ENCODE measurements at places on chromosomes 11 and 22. TPM values are rescaled to one million over a fixed set of nuclear protein-coding genes. Genes with fewer than 3 reads are reported as not detected.

NLRP14 gene
- 0.49 TPM for total RNA-seq

RFPL2 gene
- 0.61 TPM for total RNA-seq

MAPK8IP1 gene
- 10.1 TPM for total RNA-seq

CABP4 gene
- total RNA-seq, result not detected

KRTAP5-8 gene
- total RNA-seq, result not detected

GRCh38 chr11:26286472-26287066 lies 45.4 kb upstream of the ANO3 start:
- no peak for DNase-seq

- no peak for DNase-seq
Observed at GRCh38 chr11:123221096-123221561, 26.1 kb upstream of the CLMP start.

DNA sequence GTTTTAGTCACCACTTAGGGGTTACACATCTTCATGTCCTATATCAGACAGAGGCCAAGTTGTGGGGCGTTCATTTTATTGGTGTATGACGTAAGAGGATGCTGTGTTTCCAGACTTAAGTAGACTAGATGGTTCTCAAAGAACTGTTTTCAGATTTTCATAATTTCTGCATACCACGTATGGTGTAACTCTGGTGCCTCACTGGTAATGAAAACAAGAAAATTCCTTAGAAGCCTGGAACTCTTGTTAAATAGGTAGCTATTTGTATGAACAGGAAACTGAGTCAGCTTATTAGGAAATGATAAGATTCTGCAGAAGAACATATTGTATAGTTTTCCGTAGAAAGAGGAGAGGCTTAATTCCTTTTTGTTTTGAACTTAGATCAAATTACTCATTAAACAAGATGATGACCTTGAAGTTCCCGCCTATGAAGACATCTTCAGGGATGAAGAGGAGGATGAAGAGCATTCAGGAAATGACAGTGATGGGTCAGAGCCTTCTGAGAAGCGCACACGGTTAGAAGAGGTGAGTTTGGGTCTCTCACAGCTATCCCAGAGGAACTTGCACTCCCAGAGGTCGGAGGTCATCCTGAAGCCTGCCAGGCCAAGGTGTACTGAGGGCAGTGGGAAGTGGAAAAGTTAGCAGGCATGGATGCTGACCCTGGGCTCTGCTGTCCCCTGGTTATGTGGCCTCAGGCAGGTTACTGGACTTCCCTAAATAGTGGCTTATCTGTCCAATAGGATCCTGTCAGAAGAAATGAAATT lies 3.9 kb downstream of the CDC45 start:
- DNase-seq, result no peak

DNA sequence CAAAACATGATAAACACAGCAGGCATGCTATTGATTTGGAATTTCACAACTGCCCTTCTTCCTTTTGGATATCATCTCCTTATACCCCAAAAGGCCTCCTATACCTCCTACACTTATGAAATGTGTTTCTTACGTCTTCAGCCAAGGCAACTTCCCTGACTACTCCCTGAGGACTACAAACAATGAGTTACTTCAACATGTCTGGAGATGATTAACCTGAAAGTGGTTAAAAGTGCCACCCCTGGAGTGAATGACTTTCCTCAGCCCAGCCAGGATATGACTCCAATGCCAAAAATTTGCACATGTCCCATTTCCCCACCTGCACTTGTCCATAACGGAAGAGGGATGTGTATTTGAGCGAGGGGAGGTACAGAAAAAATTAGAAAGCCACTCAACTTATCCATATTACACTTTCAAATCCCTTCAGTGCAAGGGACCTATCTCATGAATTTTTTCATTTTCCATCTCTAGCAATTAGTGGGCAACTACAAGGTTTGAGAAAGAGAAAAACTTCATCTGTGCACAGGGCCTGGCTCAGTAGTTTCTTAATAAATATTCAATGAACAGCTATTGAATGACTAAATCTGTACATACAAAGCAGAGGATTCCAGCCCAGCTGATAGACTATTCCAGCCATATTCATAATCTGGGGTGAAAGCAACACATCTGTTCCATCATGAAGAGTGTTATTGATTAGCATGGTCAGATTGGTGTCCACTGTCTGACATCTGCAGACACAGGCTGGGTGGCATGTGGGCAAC lies 36.8 kb downstream of the KIRREL3 start:
- DNase-seq, result no peak

GRCh38 chr11:126978911-126979310 lies 21.7 kb downstream of the KIRREL3 start:
- DNase-seq, result no peak

DNA sequence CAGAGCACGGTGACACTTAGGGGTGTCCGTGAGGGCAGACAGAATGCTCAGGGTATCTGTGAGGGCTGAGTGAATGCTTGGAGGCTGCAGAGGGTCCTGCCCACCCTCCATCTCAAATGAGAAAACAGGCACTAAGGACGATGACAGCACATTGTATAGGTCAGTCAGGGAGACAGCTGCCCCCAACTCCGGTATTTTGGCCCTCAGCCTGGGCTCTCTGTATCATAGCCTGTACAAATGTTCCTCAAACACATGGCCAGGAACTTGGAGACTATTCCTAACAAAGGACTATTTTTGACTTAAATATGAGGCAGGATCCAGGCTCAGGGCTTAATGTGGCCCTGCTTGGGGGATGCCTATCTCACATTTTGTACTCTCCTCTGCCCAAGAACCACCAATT lies 145.4 kb downstream of the OPCML start:
- no peak for DNase-seq

- no peak for DNase-seq
Observed at GRCh38 chr11:102368472-102368871, 21.5 kb downstream of the BIRC2 start.

DNA sequence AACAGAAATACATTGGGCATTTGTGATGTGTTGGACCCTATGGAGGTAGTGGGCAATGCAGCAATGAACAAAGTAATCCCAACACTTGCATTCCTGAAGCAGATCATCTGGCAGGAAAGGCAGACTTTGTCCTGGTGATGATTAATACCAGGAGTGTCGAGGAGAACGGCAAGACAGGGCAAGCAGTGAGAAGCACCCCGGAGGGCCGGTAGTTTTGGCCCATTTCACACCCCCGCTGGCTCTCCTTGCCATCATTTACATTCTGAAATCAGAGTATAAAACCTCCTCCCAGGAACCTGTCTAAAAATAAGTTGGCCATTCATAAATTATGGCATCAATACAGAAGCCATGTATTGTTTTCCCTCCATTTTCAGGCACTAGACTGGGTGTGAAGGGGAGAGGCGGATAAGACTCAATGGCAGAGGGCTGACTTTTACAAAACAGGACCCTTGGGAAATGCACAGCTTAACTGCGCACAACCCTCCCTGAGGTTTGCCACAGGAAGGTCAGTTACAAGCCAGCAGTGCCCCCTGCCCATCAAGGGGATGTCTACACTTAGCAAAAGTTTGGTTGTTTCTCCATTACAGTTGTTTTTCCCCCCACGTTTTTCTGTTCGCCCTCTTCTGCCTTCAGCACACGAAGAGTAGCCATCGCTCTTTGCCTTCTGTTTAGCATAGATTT lies 55.6 kb downstream of the OPCML start:
- no peak for DNase-seq

DNA sequence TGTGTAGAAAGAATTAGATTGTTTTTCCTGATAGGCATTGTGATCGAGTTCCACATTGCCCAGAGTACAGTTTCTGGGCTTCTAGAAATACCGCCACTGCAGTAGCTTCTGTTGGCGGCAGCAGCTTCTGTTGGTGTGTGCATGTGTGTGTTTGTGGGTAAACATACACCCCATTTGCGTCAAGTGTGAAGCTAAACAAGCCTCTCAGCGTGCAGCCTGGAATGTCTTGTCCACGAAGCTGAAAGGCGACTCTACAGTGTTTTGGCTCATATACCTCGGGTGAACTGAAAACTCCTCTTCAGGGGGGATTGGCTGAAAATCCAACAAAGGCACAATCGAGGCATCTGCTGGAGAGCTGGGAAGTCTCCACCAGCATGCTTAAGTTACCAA lies 112.0 kb upstream of the E2F8 start:
- DNase-seq, result no peak

GRCh38 chr11:61401173-61401572 lies 8.8 kb downstream of the TMEM216 start:
- no peak for DNase-seq

- DNase-seq, result no peak
Observed at GRCh38 chr11:62806611-62807121, 1.4 kb upstream of the NXF1 start.

- DNase-seq, result no peak
Observed at GRCh38 chr22:23193196-23193827, 13.0 kb downstream of the BCR start.

- no peak for DNase-seq
Observed at GRCh38 chr22:17922925-17923903, 101.1 kb downstream of the MICAL3 start.

DNA sequence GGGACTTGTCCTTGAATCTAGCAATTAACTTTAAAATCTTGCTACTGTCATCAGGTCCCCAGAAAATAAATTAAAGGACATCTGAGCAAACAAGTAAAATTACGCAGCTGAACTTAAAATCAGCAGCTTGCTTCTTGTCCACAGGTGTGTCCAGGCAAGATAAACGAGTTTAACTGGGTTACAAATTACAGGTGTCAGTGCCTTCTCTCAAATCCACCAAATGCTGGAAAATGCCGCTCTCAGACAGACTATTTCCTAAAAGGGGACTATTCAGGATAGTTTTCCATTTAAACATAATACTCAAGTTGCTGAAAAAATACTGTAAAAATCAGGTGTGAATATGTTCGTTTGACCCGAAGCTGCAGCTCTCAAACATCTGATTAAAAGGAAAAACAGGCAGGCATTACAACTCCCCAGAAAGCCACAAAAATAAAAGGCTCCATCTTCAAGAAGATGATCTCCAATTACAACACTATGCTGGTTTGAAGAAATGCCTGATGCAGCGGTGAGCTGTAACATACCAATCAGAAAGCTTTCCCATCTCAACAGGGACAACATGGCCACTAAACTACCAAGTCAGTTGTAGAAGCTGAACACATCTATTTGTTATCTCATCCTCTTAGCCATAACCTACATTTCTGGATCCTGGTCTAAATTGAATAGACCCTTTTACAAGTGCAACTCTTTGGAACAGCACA lies 82.1 kb downstream of the CADM1 start:
- no peak for DNase-seq

DNA sequence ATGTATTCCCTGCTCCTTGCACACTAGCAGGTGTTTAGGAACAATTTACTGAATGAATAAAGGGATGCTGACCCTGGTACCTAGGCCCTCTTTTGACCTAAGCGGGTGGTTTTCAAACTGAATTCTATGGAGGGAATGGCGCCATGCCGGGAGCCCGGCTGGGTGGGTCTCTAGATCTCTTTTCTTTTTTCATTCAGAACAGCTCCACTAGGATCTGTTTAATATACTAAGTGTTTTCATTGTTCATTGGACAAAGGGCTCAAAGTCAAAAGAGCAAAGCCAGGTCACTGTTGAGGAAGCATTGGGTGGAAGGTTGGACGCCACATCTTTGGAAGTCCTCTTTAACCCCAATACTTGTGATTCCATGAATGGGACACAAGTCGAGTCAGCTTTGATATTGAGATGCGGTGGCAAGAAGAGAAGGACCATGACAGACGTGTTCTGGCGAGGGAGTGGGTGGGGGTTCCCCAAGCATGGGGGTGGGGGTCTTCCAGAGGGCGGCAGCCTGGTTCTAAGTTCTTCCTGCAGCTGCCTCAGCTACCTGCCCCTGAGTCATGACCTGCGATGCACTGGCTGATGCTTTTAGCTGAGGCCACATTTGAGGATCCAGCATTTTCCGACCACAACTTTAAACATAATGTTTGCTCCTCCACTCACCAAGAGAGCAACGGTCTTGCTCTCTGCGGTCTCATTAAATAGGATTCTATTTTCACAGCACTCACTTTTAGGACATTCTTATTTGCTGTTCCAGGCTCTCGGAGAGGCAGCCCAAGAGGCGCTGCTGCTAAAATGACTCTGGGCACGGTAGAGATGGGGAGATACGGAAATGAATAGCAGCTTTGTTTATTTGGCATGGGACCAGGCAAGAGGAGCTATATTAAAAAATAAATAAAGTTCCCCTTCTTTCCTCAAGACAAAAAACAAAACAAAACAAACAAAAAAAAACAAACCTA lies 100.6 kb downstream of the FBXO7 start:
- no peak for DNase-seq

GRCh38 chr11:132604431-132604830 lies 927.9 kb downstream of the OPCML start:
- no peak for DNase-seq

DNA sequence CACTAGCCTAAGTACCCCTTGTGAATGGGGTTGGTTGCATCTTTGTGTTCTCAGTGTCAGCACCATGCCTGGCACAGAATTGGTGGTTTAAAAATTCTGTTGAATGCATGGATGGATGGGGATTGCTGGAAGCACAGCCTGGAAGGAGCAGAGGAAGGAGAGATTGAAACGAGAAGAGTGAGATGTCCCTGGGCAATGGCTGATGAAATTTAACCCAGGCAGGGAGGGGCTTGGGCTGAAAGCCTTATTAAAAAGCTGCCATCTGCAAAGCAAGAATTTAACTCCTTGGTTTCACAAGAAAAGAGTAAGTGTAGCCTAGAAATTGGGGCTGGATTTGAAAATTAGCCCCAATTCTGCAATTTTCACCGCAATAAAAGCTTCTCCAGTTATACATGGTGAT lies 126.7 kb downstream of the TEAD1 start:
- no peak for DNase-seq
